ENCODE measurements at places on chromosomes 7 and 10.

DNA sequence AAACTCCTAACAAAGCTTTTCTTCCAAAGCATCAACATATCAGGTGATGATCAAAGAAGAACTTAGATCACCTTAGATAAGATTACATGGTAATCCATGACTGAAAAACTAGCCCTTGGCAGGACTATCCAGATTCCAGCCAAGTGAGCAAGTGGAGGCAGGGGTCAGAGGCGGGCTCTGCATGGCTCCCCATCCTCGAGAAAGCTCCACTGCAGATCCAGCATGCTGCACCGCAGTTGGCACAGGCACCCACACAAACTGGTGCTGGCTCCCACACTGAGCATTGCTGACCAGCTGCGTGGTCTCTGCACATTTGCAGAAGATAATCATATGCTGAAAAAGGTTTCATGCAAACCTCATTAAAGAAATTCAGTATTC, 10.1 kb downstream of the PSAP start:
- DNase-seq = no peak

GRCh38 chr7:37675749-37676148, 7.8 kb upstream of the GPR141 start:
- DNase-seq = no peak

DNA sequence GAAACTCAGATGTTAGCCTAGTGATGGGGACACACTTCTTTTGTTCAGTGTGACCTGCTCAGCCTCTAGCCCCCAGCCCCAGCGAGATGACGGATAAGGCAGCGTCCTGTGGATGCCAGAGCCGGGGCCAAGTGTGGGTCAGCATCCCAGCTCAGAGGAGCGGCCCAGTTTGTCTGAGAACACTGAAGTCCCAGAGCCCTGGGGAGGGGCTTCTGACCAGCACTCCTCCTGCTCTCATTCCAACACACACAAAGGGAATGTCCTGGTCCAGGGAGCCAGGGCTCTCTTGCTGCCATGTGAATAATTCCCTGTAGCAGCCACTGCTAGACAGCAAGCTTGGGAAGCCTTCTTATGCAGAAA, 4.5 kb upstream of the ATP6V0E2 start:
- no peak for DNase-seq

GRCh38 chr10:1502451-1502850, 234.9 kb downstream of the ADARB2 start:
- no peak for DNase-seq

GRCh38 chr7:80924090-80924489, 5.2 kb upstream of the SEMA3C start:
- no peak for DNase-seq

- no peak for DNase-seq
Measured at GRCh38 chr10:98424295-98425254, 9.6 kb upstream of the PYROXD2 start.

- no peak for DNase-seq
Measured at GRCh38 chr10:391847-392704, 256.8 kb downstream of the ZMYND11 start.

GRCh38 chr10:118310822-118311221, 31.3 kb downstream of the FAM204A start:
- no peak for DNase-seq

DNA sequence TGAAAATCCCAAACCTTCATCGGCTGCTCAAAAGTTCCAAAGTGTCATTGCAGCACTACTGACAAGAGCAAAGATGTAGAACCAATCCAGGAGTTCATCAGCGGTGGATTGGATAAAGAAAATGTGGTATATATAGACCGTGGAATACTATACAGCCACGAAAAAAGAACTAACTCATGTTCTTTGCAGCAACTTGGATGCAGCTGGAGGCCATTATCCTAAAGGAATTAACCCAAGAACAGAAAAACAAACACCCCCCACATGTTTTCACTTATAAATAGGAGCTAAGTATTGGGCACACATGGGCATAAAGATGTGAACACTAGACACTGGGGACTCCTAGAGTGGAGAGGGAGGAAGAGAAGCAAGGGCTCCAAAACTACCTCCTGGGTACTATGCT, 31.6 kb downstream of the PHYH start:
- no peak for DNase-seq

- DNase-seq = peak; percentile 82
Measured at GRCh38 chr10:86439544-86439943, 72.9 kb upstream of the GRID1 start.

- DNase-seq = no peak
Measured at GRCh38 chr10:71522442-71523144, 125.9 kb downstream of the CDH23 start.

GRCh38 chr10:14953424-14954000, 384 bp downstream of the DCLRE1C start:
- DNase-seq = peak; percentile 46

- no peak for DNase-seq
Measured at GRCh38 chr7:158021836-158022235, 565.8 kb downstream of the PTPRN2 start.

GRCh38 chr7:89232-90019, 102.9 kb upstream of the FAM20C start:
- DNase-seq = peak; percentile 78

DNA sequence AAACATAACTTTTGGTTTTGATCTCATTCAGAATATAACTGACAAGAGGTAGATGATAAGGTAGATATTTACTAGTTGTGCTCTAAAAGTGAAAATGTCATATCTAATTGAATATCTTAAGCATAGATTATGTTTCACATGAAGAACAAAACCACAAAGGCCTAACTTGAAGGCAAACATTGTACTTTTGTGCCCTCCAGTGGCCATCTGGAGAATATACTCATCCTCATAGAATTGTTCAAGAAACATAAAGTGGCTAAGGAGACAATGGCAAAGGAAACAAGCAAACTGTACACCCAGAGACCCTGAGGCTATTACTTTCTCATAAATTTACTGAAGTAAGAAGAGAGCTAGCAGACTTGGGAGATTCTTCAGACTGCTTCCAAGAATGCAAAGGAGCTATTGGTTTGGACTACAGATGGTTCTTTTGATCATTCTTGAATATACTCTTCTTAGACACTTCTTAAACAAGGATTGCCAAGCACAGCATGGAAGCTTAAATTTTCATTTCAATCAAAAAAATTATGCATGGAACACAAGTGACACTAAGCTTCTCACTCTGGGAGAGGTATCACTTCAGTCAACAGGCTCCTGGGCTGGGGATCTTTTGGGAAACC, 98.2 kb upstream of the DKK1 start:
- peak; percentile 68 for DNase-seq

DNA sequence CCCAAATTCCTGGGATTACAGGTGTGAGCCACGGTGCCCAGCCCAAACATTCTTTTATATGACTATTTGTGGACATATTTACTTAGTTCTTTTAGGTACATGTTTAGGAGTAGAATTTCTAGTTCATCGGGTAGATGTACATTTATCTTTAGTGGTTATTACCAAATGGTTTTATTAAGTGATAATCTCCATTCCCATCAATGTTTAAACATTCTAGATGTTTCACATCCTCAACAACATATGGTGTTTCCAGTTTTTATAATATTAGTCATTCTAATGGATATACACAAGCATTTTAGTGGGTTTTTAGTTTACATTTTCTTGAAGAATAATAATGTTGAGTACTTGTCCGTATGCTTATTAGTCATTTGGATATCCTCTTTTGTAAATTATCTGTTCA, 131.7 kb downstream of the RTKN2 start:
- DNase-seq = no peak

DNA sequence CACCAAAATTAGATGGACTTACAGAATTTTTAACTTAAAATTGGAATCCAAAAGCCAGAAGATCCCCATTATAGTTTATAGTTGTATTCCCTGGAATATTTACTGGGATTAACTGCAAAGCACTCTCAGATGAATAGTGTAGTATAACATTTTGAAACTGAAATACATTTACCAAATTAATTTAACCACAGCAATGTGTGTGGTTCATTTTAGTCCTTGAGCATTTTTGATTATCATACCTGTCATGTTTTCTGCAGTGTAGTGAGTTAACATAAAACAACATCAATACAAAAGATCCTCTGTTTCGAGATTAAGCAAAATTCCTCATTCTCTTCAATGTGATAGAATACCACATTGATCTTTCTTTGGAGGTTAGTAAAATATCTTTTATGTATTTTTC, 3.7 kb downstream of the VIM start:
- no peak for DNase-seq

Measured in fibroblast of the conjunctiva (primary cell).